CD4-positive, alpha-beta T cell treated with Interleukin-2 at 100 ng/mL for 4 hours (primary cell): ENCODE measurements at places on chromosomes 12 and 14.

DNA sequence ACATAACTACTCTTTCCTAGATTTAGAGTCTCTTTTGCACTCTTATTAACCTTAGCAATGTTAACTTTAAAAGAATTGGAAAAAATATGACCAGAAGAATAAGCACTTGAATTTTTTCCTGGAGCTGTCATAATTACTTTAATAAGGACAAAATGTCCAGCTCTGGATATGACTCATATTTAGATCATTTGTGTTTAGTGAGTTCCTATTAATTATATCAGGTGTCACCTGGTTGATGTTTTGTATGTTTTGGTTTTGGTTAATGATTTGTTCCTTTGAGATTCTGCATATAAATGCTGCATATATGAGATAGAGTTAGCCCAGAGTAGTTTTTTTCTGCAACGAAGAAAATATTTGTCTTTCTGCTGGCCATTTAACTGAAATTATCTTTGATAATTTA, 5.1 kb downstream of the CLECL1 start:
- DNase-seq = no peak

- DNase-seq = no peak
These were observed 89.7 kb downstream of the PIWIL1 start for GRCh38 chr12:130427381-130427887.

GRCh38 chr12:2490831-2491230, 303.9 kb upstream of the FKBP4 start:
- DNase-seq = no peak

- DNase-seq = no peak
These were observed 249.5 kb upstream of the CLEC14A start for GRCh38 chr14:38505221-38505972.

- no peak for DNase-seq
These were observed 73.5 kb upstream of the GPHB5 start for GRCh38 chr14:63392236-63392635.

DNA sequence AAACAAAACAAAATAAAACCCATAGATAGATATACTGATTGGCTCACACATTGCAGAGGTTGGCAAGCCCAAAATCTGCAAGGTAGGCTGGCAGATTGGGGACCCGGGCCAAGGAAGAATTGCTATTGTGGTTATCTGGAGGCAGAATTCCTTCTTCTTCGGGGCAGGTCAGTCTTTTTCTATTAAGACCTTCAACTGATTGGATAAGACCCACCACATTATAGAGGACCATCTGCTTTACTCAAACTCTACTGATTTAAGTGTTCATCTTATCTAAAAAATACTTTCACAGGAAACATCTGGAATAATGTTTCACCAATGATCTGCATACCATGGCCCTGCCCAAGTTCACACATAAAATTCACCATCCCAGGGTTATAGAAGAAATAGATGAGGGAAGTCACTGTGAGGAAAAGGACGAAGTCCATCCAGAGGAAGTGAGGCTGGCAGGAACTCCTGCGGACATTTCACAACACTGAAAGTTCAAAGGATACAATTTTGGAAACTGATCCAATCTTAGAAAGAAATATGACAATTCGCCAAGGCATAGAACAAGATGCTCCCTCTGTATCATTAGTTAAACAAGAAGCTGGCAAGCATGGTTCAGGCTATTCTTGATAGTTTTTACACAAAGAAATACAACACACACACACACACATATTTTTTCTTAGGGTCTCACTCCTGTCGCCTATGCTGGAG, 127.6 kb upstream of the MED13L start:
- DNase-seq = no peak

GRCh38 chr14:28758253-28758884, 8.2 kb upstream of the FOXG1 start:
- DNase-seq = no peak

GRCh38 chr12:2876431-2877046, 435 bp downstream of the FOXM1 start:
- DNase-seq = no peak

- DNase-seq = no peak
These were observed 1.4 kb downstream of the LRTM2 start for GRCh38 chr12:1821805-1822204.

DNA sequence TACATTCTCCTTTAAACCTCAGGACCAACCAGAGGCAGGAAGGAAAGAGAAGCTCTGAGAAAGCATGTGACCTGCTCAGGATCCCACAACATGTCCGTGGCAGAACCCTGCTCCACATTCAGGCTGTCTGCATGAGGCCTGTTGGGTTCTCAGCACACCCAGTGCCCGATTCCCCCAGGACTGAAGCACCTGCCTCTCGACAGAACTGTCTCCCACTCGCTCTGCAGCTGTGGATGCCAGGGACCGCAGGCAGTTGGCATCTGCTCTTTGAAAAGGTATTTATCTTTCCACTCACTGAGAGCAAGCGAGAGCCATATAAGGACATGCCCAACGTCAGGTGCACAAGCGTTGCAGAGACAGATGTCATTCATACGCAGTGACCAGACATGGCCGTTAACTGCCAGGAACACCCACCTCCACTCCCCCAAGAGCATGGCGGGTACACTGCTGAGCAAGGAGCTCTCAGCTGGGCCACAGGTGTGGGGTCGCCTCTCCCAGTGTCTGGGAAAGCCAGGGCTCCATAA, 18.9 kb downstream of the PITPNM2 start:
- DNase-seq = peak; percentile 26

DNA sequence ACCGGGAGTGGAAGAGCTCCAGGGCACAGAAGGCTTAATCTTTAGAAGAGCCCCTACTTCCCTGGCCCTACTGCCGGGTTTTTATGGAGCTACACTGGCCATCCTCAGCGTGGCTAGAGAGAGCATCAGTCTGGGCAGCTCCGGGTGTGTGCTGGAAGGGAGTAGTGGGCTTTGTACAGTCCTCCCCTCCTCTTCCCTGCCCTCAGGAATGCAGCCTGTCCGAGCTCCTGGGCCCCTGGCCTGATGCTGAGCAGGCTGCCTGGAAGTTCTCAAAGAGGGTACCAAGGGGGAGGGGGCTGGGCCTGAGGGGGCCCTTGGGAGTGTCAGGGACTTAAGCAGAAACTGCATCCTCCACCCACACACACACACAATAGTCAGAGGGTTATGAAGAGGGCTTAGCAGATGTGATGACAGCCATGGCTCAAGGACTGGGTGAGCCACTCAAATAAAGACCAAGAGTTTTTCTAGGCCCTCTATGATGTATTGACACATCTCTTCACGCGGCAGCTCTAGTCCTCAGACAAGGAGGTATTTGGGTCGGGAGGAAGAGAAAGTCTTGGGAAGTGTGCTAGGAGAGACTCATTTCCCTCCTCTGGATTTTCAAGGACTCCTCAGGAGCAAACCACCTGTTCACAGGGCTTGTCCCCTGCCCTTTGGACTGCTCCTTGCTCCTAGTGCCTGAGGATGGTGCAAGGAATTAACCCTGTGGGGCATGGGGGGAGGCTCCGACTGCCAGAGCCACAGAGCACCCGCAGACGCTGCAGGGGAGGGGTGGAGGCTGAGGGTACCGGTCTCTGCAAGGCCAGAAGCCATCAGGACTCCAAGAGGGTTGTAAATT, 16.5 kb upstream of the FIGNL2 start:
- DNase-seq = no peak

DNA sequence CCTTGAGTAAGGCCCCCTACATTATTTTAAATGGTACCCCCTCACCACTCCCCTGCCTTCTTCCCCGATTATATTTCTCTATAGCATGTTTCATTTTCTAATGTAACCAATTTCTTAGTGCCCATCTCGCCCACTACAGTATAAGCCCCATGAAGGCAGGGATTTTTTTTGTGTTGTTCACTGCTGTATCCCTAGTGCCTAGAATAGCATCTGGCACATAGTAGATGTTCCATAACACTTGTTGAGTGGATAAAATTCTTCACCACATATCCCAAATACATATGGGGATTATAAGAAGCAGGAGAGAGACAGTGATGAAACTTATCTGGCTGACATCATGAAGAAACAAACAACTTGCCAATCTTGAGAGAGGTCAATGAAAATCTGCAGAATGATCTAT, 11.5 kb downstream of the FBXO21 start:
- DNase-seq = no peak

DNA sequence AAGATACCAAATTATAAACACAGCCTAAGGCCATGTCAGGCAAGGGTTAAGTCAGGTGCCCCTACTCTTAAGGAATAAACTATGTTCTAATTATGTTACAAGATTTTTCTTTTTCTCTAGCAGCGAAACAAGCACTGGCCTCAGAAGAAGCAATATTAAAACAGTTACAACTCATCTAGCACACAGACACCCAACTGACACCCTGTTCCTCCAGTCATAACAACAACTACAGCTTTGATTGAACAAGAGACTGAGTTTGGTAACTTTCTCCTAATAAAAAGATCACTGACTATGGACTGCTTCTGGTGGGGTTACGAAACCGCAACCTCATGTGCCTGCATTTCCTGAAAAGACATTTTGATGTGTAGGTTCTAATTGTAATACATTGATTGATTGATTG, 3.3 kb upstream of the DAO start:
- DNase-seq = no peak

DNA sequence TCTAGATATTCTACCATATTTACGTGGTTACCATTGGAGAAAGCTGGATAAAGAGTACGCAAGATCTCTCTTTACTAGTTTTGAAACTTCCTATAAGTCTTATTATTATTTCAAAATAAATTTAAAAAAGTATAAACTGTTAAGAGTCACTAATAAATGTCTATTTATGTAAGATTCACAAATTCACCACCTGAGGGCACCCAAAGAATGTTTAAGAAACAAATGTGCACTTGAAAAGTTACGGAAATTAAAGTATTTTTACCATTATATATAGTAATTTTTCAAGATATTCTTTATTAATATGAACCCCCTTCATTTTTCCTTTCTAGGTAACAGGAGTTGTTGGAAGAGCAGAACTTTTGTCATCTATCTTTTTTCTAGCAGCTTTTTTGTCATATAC, 11.9 kb downstream of the TMTC3 start:
- DNase-seq = no peak

DNA sequence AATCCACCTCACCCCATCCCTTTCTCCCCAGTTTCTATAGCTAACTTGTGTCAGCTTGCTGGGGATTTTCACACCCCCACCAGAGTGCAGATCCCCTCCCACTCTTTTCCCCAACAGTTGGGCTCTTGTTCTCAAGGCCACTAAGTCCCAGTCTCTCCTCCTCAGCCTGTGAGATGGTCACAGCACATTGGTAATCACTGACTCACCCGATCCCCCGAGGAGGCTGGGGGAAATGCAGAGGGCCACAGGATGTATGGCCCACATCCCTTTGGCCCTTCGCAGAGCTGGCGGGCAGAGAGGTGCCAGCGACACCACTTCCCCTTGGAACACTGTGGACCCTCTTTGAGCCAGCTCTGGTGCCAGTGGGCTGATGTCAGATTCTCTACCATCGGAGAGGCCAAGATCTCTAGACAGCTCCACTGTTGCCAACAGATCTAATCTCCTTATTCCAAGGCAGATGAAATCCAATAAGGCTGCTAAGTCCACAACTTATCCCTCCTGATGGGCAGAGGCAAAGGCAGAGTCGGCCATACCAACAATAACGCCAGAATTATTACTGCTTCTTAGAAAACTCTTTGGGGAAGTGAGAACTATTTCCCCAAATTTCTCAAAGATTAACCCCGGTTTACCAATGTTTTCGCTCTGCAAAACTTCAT, 1.6 kb downstream of the FMNL3 start:
- peak; percentile 23 for DNase-seq

DNA sequence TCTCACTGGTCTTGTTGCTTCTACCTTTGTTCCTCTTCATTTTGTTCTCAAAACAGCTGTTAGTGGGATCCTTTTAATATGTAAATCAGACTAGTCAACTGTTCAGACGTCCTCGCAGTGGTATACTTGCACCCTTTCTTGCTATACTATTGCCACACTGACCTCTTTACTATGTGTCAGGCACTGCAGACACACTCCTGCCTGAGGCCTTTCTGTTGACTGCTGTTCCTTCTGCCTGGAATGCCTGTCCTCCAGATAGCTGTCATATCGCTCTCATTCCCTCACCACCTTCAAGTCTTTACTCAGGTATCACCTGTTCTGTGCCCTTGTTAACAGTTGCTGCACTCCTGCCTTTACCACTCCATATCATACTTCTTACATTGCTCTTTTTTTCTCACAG, 90.0 kb upstream of the TMEM263 start:
- DNase-seq = no peak

DNA sequence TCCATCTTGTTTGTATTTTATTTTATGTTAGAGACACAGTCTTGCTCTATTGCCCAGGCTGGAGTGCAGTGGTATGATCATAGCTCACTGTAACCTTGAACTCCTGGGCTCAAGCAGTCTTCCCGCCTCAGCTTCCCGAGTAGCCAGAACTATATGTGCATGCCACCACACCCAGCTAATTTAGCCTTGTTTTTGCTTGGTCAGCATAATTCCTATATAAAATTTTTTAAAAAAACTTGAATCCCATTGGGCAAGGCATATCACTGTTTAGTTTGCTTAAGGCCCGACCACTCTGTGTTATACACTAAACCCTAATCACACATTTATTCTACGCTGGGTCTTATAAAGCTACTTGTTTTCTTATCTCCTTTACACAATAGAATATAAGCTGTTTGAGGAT, 266.4 kb downstream of the AKAP6 start:
- no peak for DNase-seq

DNA sequence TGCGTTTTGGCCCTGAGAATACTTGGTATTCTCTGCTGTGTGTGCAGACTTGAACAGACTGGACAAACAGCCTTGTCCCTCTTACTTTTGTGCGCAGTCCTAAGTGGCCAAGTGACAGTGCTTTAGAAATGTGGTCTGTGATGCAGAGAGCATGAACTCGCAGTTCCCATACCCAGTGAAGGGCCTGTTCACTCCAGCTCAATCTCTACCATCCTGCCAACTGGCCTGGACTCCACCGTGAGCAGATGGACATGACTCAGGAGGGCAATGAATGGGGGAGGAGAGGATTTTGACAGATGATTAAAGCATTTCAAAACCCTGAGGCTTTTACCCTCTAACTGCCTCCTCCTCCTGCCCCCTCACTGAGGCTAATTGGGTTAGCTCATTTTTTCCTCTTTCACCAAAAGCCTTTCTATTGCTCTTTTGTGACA, 62.5 kb upstream of the PYGL start:
- DNase-seq = no peak

DNA sequence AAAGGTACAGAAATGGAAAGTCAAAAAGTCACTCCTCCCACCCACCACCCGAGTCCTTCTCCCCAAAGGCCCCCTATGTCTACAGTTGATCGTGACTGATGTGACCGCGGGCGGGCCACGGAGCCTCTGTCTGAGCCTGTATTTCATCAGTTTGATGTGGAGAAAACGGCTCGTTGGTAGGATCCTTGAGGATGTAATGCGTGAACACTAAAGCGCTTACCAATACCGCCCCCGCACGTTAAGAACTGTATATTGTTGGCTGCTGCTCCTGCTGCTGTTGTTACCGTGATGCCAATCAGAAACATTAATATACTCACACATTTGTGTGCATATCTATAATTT, 24.6 kb upstream of the UBC start:
- DNase-seq = peak; percentile 74
